ENCODE measurements at places on chromosomes 3 and 15.

DNA sequence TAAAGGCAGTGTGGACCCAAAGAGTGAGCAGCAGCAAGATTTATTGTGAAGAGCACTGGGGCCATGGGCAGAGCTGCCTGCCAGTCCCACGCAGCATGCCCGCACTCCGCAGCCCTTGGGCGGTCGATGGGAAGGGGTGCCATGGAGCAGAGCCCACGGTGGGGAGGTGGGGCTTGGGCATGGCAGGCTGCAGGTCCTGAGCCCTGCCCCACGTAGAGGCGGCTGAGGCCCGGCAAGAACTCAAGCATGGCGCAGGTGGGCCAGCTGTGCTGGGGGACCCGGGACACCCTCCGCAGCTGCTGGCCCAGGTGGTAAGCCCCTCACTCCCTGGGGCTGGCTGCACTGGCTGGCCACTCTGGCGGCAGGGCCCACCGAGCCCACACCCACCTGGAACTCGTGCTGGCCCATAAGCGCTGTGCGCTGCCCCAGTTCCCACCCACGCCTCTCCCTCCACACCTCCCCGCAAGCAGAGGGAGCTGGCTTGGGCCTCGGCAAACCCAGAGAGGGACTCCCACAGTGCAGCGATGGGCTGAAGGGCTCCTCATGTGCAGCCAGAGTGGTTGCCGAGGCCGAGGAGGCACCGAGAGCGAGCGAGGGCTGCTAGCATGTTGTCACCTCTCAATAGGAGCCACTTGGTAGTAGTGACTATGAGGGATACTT is 1218.8 kb upstream of the EPHA6 start:
- no peak for DNase-seq

GRCh38 chr15:67504056-67504455 is 16.9 kb upstream of the C15orf61 start:
- no peak for DNase-seq

DNA sequence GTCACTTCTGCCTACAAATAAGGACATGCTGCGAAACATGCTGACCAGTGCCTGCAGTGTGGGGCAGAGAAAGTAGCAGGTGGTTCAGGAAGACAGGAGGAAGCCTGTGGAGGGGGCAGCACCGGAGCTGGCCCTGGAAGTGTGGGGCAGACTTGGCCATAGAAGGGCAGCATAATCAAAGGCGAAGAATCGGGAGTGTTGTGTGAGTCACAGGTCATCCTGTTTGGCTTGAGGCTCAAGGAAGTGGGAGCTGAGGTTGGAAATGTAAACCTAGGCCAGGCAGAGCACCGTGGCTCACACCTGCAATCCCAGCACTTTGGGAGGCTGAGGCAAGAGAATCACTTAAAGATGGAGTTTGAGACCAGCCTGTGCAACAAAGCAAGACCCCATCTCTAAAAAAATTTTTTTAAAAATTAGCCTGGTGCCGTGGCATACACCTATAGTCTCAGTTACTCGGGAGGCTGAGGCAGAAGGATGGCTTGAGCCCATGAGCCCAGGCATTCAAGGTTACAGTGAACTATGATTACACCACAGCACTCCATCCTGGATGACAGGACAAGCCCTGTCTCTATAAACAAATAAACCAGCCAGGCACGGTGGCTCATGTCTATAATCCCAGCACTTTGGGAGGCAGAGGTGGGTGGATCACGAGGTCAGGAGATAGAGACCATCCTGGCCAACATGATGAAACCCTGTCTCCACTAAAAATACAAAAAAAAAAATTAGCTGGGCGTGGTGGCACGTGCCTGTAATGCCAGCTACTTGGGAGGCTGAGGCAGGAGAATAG is 54.0 kb downstream of the FAM43A start:
- DNase-seq: no peak

DNA sequence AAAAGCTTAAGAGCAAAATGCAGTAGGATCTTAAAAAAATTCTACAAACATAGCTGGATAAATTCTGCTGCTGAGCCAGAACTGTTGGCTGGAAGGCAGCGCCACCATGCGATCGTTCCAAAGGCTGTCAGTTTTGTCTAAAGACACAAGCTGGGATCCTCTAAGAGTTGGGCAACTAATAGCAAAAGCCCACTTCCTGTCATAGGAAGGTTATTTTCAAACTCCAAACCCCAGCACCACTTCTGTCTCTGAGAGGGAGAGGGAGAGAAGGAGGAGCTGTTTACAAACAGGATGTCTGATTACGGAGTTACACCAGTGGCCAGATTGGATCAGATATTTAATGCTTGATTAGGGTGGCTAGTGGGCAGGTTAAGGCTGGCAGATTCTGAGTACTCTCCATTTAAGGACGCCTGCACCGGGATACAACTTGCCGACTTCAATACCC is 44.0 kb downstream of the EIF4E3 start:
- DNase-seq: no peak

DNA sequence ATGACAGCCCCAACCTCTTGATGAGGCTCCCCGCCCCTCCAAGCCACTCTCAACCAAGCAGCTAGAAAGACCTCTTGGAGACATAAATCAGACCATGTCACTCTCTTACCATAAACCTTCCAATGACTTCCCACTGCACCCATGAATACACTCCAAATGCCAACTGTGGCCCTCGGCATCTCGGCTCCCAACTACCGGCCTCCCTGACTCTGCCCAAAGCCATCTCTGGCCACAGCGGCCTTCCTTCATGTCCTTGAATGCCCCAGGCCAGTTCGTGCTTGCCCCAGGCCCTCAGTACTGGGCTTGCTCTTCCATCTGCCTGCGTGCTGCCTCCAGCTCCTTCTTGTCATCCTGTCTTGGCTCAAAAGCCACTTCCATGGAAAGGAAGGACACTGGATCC is 32.0 kb downstream of the HCN4 start:
- no peak for DNase-seq

DNA sequence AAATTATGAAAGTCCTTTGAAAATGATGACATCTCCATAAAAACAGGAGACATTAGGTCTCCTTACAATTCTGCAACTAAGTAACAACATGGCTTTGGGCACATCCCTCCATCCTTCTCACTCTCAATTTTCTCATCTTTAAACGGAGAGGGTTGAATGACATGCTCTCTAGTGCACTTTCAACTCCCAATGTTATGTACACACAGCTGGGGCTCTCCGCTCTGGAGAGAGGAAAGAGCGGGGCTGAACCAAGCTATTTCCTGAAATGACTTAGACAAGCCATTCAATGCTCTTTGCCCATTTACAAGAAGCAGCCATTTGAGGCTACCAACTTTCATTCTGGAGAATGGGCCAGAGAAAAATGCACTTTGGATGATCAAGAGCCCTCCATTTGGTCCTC is 144.2 kb upstream of the BNIP2 start:
- DNase-seq: no peak

GRCh38 chr3:160577556-160578195 is 12.3 kb upstream of the KPNA4 start:
- DNase-seq: no peak

- no peak for DNase-seq
These were observed 11.9 kb downstream of the KCNAB1 start for GRCh38 chr3:156132313-156132712.

GRCh38 chr3:101170806-101171558 is 149.4 kb downstream of the IMPG2 start:
- no peak for DNase-seq

DNA sequence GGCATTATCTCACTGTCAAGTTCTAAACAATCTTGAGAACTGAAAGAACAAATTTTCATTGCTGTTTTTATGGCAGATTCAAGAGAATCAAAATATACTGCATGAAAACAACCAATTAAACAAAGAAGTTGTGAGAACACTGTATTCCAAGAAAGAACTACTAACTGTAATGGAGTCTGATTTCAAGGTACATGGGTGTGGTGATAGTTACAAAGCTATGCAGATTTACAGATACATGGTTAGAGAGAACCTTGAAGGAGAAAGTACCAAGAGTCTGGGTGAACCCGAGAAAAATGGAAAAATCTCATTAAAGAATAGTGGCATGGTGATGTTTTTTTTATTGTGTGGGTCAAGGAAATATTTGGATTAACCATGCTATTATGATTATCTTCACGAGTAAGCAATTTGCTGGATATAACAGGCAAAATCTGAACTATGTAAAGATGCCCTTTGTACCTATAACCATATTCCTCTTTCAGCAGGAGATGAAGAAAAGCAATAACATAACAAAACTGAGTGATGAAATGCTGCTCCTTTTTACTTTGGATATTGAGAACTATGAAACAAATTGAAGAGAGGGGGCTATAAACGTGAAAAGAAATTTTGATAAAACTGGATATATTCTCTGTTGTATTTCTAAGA is 100.4 kb downstream of the PLSCR2 start:
- no peak for DNase-seq

- no peak for DNase-seq
These were observed 4.5 kb downstream of the NR1I2 start for GRCh38 chr3:119786409-119786808.

- DNase-seq: no peak
These were observed 363.6 kb downstream of the CHST2 start for GRCh38 chr3:143483214-143483613.

DNA sequence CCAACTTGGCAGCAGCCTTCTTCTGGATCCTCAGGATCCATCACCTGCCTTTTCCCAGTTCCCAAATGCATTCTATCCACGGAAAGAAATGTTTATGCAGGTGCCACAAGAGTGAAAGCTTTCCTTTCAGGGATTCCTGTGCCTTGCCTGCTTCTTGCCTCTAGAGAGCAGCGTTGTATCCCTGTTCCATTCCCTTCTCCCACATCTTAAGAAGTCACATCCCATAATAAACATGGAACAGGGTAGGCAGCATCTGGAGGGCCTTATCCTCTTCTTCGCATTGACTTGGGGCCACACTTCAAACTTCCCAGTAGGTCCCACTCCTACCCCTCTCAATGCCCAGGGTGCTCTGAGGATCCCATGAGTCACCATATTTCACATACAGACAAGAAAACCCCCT is 72.7 kb upstream of the DCLK3 start:
- no peak for DNase-seq

- no peak for DNase-seq
These were observed 289.1 kb upstream of the CFAP20DC start for GRCh38 chr3:59338934-59339333.

- no peak for DNase-seq
These were observed 13.2 kb downstream of the TM4SF4 start for GRCh38 chr3:149487598-149488197.
